Left cardiac atrium (tissue), 4 donors: ENCODE measurements at places on chromosomes 4 and X. TPM values are rescaled to one million over a fixed set of nuclear protein-coding genes. Genes with fewer than 3 reads are reported as not detected.

Gene TMPRSS11F
- total RNA-seq: not detected

Gene USP17L22
- not detected for total RNA-seq

Gene PDGFRA
- total RNA-seq: 67.9 TPM

Gene TREX2
- not detected for total RNA-seq

Gene DEFB131A
- total RNA-seq: not detected

Gene ENPEP
- total RNA-seq: 12.2 TPM

Gene PPARGC1A
- total RNA-seq: 180 TPM

Gene ARHGAP6
- 5.6 TPM for total RNA-seq

Gene TSPAN7
- 96.3 TPM for total RNA-seq

Gene AMER1
- 3.8 TPM for total RNA-seq

Gene PFKFB1
- 2.5 TPM for total RNA-seq

- no peak for DNase-seq
These were observed 46.6 kb upstream of the SHISA3 start for GRCh38 chr4:42350611-42351182.

GRCh38 chr4:182190306-182190705 is 52.9 kb upstream of the TENM3 start:
- DNase-seq: no peak

DNA sequence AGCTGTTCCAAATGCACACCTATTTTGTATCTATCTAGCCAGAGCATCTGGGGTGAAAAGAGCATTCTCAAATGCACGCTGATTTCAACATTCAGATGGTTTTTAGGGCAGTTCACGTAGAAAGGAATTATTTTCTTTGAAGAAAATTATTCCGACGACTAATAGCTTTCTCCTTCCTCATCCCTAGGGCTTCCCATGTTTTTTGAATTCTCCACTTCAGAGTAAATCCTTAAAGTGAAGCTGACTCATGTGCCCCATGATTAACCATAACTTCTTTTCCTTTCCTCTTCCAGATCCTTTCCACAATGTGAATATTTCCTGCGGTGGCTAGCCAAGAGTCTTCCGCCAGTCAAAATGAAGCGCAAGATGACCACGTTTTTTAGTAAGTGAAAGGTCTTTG is 86.7 kb upstream of the PDHA1 start:
- no peak for DNase-seq

DNA sequence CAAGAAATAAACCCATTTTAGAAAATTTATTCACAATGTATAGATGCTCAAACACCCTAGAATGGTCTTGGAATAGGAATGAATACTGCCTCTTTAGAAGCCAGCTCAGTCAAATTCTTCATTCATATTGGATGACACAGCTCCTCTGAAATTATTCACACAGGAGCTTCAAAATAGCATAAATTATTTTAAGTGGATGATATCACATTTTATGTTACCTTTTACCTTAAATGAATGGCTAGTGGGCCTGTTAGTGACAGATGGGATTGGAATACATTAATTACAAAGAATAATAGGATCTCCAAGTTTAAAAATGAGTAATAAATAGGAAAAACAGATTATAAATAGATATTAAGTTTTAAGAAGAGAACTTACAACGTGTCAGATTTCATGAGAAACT is 184.4 kb downstream of the GABRB1 start:
- DNase-seq: no peak

DNA sequence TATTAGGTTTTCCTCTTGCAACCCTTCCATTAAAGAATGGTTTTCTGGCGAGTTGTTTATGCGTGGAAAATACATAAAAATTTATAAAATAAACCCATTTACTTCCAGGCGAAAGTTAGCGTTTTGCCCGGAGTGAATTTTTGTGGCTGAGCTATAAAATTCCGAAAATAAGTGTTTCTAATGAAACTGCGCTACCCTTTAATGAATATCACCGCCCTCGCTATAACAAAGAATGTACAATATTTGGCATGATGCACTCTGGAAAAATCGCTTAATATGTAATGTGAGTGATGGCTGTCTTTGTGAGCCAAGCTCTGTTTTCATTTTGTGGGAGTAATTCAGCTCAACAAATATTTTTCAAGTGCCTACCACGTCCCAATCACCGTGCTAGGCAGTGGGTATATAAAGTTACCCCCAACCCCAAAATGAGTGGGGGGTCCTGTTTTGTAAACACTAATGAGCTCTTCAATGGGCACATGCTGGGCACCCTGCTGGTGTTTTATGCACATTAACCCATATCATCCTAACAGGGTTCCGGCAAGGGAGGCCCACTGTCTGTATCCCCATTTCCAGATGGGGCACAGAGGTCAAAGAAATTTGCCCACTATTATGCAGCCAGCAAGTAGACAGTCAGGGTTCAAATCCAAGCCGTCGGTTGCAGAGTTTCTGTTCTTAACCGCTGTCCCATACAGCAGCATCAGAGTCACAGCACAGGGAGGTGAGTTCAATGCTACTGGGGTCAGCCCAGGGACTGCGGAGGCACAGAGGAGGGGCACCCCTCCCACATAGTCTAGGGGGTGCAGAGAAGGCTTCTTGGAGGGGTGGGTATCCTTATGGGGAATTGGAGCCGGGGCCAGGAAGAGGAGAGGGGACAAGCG is 65.7 kb upstream of the STX18 start:
- no peak for DNase-seq

DNA sequence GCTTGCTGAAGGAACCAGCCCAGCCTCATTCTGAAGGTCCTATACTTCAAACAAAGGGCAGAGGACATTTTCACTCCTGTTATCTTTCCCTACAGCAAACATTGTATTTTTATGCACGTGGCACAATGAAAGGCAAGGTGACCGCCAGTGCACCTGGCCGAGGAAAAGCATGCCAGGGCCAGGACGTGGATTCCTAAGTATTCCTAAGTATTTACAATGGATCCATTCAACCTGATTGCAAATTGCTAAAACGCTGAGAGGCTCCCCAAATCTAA is 127.9 kb upstream of the FTHL17 start:
- no peak for DNase-seq

DNA sequence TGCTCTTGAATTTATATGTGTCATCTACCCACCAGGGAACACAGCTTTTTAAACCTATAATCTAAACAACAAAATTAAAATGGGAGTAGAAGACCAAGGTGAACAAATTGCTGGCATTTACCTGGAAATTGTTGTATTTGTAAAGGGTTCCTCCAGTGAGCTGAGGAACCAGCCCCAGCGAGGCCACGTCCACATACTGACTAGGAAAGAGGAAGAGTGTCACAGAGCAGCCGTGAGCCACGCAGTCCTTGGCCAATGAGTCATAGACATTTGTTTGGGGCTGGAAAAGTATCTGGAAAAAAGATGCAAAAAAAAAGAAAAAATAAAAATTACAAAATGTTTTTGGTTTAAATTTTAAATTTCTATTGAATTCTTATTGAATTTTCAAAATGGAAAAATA is 58.7 kb downstream of the METTL14 start:
- DNase-seq: peak; percentile 34

DNA sequence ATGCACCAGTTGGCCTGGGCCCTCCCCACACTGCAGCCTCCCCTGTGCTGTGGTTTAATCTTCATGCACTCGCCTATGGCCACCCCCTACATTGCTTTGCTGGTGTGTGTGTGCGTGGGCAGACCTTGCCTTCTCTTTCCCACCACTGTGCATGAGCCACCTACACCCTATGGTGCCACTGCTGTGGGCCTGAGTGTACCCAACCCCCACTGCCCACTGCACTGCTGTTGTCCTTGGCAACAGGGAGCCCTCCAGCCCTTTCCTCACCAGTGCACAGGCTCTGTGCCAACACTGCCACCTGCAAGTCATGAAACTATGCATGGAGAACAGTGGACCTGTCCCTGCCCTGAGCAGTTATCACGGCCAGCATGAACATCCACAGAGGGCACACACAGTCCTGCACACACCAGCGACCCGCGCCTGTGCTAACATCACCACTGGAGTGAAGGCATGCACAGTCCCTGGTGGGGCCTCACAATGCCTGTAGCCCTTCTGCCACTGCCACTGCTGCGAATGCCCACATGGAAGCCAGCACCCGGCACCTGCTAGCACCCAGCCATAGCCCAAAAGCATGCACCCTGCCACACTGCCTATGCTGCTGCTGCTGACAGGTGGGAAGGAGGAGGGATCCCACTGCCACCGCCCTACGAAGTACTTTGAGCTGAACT is 237.8 kb upstream of the ARSJ start:
- no peak for DNase-seq

DNA sequence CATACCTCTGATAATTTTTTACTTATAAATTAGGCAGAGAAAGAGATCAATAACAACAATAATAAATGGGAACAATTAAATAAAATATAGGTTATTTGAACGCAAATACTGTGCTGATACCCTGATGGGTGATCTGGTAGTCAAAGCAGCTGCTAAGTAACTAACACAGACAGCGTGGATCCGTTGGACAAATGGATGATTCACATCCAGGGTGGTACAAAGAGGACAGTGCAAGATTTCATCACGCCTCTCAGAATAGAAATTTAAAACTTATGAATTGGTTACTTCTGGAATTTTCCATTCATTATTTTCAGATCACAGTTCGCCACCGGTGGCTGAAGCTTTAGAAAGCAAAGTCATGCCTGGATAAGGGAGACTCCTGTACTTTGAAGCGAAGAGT is 1066.0 kb upstream of the ADGRL3 start:
- no peak for DNase-seq

DNA sequence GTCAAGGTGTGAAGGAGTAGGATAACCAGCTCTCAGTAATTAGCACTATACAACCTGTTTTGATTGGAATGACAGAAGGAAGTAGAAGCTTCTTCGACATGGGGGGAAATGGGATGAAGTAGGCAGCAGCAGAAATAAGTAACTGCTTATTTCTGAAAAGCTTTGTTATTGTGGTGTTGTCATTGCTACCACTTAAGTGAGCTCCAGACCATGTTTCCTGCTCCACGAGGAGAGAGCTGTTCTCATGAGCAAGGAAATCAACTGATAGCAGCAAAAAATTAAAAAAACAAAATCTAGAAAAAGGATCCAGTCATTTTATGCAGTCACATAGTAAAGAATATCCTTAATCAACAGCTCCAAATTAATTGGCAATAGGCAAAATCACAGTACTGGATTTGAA is 106.1 kb upstream of the TLL1 start:
- no peak for DNase-seq

DNA sequence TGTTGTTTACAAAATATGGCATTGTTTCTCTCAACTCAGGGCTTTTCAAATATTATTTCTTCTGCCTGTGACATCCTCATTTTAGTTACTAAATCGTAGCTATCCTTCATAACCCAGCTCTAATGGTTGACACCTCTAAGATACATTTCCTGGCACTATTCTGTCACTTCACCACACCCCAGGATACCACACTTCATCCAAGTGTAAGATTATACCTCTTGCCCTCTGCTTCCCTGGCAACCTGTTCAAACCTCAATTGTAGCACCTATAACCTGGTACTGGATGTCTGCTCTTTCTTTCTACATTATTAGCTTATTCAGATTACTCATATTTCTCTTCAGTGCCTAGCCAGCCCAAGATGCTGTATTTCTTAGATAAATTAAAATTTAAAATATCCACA is 175.7 kb upstream of the SPIN4 start:
- no peak for DNase-seq

DNA sequence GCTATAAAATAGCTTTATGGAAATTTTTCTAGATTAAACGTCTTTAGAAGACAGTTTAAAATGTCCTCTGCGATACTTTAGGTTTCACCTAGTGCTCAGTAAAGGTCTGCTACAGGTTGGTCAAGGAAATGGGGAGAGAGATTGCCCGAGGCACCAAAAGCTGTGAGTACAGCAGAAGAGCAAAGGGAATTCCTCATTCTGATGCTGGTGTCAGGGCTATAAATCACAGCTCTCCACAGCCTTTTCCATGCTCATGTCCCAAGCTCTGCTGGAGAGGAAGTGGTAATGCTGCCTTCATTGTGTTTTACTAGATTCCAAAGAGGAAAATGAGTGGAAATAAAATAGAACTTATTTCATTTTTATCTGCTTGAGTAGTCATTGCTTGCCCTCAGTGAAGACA is 2060.4 kb downstream of the ARAP2 start:
- DNase-seq: no peak

DNA sequence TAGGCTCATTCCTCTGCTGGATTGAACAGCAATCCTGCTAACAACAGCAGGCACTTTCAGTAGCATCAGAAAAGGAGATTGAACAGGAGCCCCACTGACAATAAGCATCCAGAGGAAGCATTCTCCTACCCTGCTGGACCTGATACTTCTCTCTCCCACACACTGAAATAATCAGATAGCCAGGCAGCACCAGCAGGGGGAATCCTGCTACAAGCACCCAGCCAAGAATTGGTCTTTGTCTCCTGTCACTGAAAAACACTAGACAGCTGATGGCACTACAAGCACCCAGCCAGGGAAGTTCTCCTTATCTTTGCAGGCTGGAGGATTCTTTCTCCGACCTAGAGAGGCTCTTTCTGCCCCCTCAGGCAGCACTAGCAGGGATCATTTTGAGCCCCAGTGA is 444.3 kb upstream of the GRIA3 start:
- no peak for DNase-seq

- DNase-seq: no peak
These were observed 9.2 kb downstream of the RFC1 start for GRCh38 chr4:39357002-39357401.

DNA sequence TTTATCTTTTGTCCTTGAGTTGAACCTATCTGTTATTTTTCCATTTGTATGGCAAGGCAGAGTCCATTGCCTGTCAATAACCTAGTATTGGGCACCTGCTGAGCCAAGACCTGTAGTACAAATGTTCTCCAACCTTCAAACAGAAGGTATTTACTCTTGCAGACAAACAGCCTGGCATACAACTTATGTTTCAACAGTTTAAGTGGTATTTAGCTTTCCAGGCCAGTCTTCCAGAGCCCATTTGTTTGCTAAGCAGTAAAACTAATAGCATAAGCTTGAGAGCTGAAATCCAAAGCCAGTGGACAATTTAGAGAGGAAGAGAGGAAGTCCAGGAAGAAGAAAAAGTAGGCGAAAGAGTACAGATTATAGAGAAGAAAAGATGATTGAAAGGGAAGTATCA is 979.3 kb downstream of the GLUD2 start:
- DNase-seq: no peak

DNA sequence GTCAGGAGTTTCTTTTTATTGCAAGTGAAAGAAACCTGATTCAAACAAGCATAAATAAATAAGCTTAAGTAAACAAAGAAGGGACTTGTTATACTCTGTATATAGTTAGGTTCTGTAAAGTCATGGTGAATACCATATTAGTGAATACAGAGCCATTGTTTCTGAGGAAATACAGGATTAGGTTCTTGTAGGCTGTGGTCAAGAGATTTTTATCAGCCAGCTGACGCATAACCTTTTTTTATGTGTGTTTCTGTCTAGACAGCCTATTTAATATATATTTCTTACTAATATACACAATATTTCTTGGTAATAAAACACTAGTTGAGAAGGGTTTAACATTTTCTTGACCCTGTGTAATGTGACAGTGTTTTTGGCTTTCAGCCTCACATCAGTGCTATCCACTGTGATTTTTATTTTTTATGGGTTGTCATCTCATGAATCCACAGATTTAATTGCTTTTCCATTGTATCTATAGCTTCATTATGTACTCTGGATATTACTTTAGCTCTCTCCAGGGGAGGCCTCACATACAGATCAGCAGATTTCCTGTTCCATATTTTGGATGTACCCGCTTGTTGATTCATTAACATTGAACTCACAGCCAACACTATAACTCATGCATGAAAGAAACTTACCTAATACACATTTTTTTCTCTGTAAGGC is 8.0 kb downstream of the HERC3 start:
- no peak for DNase-seq
